Foreskin fibroblast (primary cell): ENCODE measurements at places on chromosomes 12 and 14.

GRCh38 chr12:67816269-67816668 lies 167.7 kb downstream of the DYRK2 start:
- no peak for DNase-seq

GRCh38 chr12:13992585-13992984 lies 11.2 kb upstream of the GRIN2B start:
- DNase-seq, result no peak

DNA sequence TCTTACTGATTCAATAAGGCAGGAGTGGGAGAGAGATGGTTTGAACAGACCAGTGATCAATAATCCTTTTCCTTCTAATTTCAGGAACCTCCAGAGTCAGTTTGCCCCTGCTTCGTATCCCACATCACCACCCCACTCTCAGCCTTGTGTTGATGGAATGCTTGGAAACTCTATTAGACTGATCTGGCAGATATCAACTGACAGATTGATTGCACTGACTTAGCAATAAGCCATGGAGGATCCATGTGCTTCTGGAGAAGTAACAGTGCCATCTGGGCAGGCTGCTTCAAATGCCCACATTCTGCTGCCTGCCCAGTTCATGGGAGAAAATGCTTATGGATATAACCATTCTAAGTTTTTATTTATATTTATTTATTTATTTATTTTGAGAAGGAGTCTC lies 218.0 kb downstream of the SLC2A13 start:
- no peak for DNase-seq

- no peak for DNase-seq
Observed at GRCh38 chr14:47186486-47186885, 488.9 kb downstream of the MDGA2 start.

GRCh38 chr12:47718531-47718930 lies 6.8 kb downstream of the ENDOU start:
- no peak for DNase-seq

DNA sequence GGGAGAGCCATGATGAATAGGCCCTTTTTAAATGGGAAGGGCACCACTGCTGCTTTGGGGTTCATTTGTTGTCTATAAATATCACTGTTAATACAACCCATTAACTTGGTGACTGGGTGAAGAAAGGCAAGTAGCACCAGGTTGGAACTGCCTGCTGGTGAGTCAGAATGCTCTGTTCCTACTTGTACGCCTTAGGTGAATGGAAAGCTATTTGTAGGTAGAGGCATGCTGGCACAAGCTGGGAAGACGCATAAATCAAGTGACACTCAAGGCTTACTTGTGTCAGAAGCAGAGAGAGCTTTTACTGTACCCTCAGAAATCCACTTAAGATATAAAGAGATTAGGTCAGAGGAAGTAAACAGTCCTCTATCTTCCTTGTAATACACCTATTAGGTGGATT lies 142.5 kb downstream of the TMX1 start:
- DNase-seq, result no peak

DNA sequence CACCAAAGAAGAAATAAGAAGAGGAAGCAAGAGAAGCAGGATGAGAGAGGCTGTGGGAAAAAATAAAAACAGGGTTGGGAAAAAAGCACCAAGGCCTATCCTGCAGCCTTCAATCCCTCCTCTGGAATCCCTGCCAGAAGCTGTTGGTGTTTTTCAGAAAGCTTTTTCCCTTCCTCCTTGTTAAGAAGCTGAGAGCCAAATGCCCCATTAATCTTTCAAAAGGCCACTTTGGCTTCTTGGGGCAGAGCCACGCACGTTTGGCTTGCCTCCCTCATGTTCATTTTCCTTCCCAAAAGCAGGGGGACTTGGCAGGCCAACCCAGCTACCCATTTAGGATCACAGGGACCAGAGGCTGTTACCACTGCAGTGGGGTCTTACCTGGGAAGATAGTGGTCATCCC lies 365.3 kb downstream of the NUAK1 start:
- DNase-seq, result no peak

- no peak for DNase-seq
Observed at GRCh38 chr12:98421316-98421715, 94.1 kb upstream of the TMPO start.

GRCh38 chr12:19186722-19187661 lies 57.5 kb downstream of the PLEKHA5 start:
- peak; percentile 39 for DNase-seq

- DNase-seq, result no peak
Observed at GRCh38 chr14:86153480-86153879, 623.5 kb downstream of the FLRT2 start.

DNA sequence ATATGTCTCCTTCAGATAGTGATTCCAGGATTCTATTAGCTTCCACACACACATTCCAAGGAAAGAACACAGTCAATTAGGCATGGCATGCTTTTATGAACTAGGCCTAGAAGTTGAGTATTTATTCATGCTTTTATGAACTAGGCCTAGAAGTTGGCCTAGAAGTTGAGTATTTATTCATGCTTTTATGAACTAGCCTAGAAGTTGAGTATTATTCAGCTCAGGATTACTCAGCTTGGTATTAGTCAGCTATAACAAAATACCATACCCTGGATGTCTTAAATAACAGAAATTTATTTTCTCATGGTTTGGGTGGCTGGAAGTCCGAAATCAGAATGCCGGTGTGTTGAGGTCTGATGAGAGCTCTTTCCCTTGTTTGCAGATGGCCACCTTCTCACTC lies 442.7 kb upstream of the FLRT2 start:
- peak; percentile 43 for DNase-seq
